ENCODE measurements at places on chromosomes 5 and 9.
A peak's percentile ranks its signal among the peaks of the same experiment; 100 is the strongest.

DNA sequence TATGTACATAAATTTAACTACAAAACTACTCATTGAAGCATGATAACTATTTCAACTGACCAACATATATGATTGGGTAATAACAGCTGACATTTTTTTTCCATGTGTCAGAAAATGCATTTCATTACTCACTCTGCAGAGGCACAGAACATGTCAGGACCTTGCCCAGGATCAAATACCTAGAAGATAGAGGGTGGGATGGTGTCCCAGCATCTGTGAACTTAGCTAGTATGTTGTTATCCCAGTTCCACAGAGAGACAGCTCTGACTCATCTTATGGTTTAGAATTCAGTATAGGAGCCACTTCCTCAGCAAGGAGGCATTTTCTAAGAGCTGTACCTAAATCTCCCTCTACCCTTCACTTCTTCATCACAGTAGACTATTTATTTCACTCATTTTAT lies 1198.6 kb upstream of the ACO1 start:
- no peak for DNase-seq

- DNase-seq: no peak
Measured at GRCh38 chr5:50697739-50698138, 31.3 kb downstream of the PARP8 start.

DNA sequence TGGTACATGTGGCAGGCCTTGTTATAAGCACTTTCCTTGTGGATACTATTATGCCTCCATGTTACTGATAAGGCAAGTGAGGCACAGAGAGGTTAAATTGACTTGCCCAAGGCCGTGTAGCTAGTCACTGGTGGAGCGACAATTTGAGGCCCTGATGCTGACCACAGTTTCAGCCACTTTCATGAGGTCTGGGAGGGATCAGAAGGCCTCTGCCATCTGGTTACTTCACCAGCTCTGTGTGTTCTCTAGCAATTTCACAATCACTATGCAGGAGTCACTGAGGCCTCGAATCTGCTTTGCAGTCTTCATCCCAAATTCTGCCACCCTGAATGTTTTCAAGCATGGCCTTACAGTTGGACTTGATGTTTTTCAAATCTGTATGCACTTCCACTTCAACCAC lies 9.1 kb downstream of the LRRC70 start:
- no peak for DNase-seq

DNA sequence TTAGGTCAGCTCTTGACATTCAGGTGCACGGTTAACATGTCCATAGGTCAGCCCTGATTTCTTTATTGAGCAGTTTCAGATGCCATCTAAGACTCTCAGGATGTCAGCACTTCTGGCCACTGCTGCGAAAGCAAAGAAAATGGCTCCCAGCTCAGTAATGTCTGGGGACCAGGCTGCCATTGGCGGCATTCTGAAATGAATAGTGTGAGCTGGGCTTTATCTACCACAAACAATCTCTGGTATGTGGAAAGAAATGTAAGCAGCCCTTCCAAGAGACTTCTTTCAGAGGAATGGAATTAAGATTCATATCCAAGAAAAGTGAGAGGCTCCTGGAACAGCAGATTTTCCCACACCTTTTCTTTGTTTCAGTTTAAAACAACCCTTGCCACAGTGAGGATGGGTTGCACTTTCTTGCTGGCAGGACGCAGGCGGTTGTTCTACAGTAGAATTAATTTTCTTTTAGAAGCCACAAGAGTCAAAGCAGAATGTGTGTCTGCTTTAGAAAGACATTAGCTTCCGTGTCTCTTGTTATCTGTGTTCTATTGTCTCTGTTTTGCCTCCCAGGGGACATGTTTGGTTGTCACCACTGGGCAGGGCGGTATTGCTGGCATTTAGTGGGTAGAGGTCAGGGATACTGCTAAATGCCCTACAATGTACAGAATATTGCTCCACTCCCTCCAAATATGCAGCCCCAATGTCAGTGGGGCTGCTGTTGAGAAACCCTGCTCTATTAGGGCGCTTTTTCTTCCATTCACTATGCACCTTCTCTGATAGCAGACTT lies 149.9 kb upstream of the ANKH start:
- peak; percentile 67 for DNase-seq

DNA sequence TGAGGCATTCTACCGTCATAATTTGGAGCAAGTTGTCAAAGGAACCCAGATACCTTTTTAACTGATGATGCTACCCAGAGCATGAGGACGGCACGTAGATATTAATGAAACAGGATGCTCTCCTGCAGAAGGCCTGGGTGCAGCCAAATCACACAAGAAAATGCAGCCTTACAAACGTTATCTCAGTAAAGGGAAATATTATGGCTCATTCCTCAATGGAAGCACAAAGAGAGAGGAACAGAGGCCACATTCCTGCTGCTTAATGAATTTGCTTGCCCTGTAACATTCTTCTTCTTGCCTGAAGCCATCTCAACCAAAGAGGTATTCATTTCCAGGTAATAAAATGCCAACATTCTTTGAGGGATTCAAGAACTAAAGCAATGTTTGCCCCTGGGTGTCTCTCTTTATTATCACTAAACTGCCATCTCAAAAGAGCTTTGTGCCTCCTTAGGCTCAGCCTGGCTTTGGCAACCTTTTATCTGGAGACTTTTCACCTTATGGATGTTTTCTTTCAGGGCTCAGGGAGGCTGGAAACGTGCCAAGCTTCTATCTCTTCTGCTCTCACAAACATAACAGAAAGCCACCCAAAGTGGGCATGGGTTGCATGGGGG lies 92.9 kb downstream of the TNC start:
- no peak for DNase-seq

DNA sequence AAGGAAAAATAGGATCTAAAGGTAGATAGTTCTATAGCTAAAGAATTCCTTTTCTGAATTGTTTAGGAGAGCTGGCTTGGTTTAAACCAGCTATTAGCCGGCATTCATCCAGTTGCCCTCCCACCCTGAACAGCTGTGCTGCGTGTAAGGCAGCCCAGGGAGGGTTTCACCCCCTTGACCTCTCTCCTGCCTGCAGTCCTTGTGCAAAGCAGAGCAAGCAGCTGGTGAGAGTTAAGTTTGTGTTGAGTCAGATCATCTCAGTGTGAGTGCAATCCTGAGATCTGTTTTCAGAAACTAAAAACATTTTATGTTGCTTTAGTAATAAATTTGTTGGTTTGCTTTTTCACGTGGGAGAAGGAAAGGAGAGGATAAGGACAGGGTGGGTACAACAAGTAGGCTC lies 13.0 kb downstream of the SLC25A25 start:
- peak; percentile 70 for DNase-seq

DNA sequence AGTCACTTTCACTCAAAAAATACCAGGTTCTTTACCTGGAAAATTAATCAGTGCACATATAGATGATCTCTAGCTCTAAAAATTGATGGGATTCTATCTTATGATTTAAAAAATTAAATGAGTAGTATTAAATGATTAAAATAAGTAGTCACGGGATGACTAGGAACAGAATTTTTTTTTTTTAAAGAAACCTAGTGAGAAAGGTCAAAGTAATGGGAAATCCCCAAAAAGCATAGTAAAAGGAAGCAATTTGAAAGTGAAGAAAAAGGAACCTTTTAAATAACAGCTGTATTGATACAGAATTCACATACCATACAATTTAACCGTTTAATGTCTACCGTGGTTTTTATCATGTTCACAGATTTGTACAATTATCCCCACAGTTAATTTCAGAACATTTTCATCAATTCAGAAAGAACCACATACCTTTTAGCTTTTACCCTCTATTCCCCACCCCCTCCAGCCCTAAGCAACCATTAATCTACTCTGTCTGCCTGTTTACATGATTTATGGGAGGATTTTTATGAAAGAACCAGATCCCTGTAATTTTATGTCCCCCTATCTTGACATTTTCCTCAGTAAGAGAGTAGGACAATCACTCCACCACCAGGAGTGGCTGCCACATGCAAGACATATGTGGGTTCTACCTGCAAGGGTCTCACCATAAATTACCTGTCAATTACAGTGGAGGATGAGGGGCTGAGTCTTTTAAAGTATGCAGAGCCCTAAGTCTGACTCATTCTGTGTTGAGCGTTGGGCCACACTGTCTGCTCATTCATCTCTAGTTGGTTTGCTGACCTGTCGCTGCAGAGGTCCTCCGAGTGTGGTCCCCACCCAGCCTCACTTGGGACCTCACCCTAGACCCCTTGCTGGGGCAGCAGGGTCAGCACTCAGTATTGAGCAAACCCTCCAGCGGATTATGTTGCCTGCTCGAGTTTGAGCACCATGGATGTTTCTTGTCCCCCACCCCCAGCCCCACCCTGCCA lies 16.0 kb downstream of the ANKRD33B start:
- no peak for DNase-seq

GRCh38 chr9:120916588-120916987 lies 10.0 kb downstream of the TRAF1 start:
- DNase-seq: no peak

GRCh38 chr9:7324152-7324598 lies 475.4 kb downstream of the DMAC1 start:
- no peak for DNase-seq

DNA sequence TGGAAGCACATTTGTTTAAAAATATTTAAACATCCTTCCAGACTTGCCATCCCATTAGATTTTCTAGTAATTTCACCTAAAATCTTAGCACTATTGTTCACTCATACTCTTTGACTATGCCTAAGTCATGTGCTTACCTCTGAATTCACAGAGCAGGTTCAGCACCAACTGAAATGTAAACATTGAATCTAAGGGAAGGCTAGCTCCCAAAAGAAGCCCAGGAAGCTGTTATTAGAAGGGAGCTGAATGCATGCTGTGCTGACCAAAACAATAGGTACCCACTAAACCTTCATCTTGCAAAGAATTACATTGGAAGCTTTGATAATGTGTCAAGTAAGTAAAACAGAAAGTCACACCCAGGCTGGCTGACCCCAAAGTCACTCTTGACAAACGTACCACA lies 571.3 kb downstream of the GABRG2 start:
- DNase-seq: no peak

DNA sequence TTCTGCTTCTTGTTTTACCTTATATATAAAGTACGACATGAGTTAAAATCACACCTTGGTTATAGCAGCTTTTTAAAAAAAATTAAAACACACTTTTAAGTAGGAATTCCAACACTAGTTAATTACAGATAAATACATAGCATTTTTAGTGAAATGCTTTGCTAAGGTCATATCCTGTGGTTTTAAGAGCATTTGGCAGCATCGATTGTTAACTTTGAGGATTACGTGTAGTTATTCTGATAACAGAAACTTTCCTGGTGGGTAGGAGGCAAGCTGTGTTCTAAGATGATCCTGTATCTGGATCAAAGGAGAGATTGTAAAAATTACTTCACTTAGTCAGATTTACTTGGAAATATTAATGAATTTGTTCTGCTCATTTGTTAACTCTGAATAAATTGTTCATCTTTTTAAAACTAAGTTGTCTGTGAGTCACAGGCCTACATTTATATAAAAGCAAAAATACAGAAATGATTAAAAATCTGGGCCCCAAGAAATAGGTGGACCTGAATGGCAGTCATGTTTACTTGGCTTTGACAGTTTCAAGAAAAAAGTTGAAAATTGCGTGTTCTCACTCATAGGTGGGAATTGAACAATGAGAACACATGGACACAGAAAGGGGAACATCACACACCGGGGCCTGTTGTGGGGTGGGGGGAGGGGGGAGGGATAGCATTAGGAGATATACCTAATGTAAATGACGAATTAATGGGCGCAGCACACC lies 58.3 kb downstream of the TRIO start:
- DNase-seq: no peak

DNA sequence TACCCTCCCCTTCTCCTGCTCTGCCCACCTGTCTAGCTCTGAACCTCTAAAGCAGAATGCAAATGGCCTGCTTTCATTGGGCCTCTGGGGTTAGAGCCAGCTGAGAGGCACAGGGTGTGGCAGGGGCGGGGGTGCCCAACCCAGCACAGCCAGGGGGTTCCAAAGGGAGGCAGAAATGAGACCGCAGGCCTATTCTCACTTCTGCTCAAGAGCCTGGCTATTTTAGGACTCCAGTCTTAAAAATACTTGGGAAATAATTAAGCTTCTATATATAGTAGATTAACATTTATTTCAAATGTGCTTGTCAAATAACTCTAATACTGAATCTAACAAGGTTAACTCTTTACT lies 5.7 kb downstream of the QSOX2 start:
- DNase-seq: no peak

GRCh38 chr9:32580631-32581300 lies 7.8 kb upstream of the NDUFB6 start:
- DNase-seq: no peak

DNA sequence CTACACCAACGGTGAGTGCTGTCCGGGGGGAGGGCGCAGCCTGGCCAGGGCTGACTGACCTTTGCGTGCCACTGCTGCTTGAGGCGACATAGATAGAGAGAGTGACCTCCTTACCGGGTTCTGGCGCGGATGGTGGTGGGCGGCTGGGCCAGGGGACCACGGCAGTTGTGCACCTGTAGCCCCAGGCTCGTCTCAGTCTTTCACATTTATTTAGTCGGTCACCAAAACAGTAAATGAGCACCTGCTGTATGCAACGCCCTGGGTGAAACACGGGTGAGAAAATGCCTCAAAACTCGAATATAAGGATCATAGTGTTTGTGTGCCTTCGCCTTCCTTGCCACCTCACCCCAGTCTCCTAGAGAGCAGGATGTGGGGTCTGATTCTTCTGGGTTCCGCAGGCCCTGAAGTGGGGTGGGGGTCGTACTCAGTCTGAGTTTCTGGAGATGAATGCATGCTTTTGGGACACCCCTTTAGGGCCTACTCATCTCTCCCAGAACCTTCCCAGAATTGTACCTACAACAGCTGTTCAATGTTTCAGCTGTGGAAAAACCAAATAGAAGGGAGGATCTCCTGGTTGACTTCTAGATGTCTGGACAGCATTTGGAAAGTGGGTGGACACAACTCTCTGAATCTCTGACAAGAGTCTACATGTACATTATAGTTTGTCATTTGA lies 714 bp downstream of the SEC24A start:
- DNase-seq: no peak

DNA sequence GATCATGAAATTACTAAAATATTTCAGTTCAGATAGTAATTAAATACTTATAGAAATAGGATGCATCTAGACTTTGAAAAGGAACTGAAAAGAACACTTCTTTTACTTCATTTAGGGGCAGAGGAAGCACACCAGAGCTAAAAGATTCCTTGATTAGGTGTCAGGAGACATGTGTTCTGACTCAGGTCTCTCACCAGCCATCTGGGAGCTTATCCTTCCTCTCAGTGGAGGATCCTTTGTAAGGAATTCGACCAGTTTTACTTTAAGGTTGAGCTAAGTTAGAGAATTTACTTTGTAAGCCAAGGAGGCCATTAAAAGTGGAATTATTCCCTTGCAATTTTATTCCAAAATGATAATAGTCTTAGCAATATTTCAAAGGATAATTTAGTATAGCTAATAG lies 16.7 kb downstream of the VCAN start:
- no peak for DNase-seq

DNA sequence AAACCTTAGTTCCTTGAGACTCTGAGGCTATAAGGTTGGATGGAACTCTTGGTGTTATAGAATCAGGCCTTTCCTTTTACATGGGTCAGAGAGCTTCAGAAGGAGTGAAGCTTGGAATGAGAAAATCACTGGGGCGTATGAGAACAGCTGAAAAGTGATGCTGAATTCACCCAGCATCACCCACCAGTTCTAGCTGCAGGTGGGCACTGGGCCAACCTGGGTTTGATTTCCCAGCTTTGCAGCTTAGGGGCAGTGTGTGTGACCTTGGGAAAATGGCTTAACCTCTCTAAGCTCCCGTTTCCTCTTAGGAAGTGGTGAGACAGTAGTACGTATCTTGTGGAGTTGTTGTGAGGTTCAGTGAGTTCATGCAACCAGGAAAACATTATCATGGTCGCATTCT lies 10.7 kb downstream of the PCDH12 start:
- DNase-seq: no peak

Measured in AG04449 (cell line).